NCI-H2029 (cell line): ENCODE measurements at places on chromosomes 13 and 19.

GRCh38 chr19:48290771-48291488, 21.0 kb downstream of the ZNF114 start:
- peak; percentile 12 for DNase-seq

DNA sequence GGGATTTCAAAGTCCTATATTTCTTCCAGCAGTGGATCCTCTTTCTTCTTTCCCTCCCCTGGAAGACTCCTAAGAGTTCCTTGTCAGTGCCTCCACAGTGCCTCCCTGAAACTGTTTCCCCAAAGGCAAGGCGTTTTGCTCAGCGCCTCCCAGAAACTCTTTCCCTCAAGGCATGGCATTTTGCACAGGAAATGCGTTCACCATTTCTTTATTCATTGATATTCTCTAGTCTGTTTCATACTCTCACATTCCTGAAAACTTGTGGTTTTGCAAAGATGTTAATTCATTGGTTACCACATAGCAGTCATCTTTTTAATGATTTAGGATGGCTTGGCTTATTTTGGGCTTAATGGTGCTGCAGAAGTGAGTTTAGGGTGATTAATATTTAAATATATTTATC, 177.3 kb upstream of the SLC10A2 start:
- no peak for DNase-seq

DNA sequence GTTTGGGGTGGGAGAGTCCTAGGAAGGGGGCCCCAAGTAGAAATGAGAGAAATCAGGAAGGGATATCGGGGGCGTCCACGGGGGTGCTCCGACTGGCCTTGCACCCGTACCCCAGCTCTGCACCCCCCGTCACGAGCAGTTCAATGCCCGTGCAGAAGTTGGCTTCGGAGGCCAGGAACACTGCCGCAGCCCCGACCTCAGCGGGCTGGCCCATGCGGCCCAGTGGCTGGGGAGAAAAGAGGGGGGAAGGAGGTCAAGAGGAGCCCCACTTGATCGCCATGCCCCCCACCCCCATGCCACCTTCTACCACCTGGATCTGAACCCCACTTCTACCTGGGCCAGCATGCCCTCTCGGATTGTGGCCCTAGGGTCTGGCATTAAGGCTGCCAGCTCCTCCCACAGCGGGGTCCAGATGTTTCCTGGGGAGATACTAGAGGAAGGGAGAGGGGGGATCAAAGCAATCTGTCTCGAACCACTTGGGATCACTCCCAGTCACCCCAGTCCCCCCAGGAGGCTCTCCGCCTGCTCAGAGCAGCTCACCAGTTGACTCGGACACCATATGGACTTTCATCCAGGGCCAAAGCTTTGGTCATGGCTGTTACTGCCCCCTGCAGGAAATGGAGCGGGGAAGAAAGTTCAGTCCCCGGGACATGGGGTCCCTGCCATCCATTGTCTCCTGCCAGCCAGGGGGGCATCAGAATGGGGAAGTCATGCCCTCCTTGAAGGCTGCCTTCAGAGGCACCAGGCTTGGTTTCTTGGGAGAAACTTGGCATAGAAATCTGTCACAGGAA, 2.5 kb upstream of the BCAT2 start:
- no peak for DNase-seq

- DNase-seq, result no peak
Measured at GRCh38 chr19:16654140-16654539, 5.8 kb downstream of the SMIM7 start.

- peak; percentile 47 for DNase-seq
Measured at GRCh38 chr19:18761531-18762110, 29.5 kb downstream of the COMP start.

DNA sequence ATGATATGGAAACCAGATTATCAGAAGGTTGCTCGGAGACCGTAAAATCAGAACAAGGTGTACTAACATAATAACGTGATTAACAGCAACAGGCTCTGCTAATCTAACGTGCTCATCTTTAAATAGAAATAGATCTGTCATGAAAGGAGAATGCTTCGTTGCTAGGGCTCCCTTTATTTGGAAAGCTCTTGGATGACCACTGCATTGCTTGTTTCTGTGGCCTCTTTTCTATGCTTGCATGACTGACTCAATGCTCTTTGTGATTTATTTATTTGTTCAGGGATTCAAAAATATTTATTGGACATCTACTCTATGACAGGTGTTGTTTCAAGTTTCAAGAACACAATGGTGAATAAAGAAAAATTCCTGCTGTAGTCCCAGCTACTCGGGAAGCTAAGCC, 22.3 kb upstream of the ZDHHC20 start:
- DNase-seq, result peak; percentile 13

DNA sequence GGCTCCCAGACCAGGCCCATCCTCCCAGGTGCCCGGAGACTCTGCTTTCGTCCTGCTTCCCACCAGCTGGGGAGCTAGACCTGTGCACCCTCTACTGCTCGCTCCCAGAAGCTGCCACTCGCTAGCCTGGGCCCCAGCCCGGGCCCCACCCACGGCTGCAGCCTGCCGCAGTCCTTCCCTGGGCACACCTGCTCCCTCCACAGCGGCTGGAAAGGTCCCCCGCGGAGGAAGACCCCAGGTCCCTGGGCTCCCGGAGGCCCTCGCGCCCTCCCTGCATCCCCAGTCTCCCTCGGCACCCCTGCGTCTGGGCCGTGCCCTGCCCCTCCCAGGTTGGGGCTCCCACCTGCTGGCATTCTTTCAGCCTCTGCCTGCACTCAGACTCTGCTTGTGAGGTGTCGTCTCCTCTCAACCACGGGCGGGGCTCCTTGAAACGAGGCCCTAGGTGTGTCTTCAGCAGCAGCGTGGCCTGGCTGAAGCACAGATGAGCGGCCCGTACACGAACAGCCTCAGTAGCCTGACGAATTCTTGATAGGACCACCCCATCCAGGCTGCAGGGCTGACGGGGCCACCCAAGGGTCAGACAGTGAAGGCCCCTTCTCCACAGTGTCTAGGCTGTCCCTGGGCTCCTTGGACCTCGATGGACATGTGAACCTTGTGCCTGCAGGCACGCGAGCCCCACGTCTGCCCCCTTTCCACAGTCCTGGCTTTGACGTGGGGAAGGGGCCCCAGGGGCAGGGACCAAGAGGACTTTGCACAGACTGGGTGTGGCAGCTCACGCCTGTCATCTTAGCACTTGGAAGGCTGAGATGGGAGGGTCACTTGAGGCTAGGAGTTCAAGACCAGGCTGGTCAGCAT, 27.9 kb downstream of the DOT1L start:
- no peak for DNase-seq

GRCh38 chr13:102707467-102707866, 12.6 kb upstream of the METTL21C start:
- peak; percentile 1 for DNase-seq

- DNase-seq, result peak; percentile 24
Measured at GRCh38 chr19:48698046-48698445, 2.3 kb downstream of the FUT2 start.

- no peak for DNase-seq
Measured at GRCh38 chr13:101264931-101265330, 151.4 kb downstream of the NALCN start.

GRCh38 chr13:77653301-77653700, 44.2 kb upstream of the SLAIN1 start:
- DNase-seq, result no peak

DNA sequence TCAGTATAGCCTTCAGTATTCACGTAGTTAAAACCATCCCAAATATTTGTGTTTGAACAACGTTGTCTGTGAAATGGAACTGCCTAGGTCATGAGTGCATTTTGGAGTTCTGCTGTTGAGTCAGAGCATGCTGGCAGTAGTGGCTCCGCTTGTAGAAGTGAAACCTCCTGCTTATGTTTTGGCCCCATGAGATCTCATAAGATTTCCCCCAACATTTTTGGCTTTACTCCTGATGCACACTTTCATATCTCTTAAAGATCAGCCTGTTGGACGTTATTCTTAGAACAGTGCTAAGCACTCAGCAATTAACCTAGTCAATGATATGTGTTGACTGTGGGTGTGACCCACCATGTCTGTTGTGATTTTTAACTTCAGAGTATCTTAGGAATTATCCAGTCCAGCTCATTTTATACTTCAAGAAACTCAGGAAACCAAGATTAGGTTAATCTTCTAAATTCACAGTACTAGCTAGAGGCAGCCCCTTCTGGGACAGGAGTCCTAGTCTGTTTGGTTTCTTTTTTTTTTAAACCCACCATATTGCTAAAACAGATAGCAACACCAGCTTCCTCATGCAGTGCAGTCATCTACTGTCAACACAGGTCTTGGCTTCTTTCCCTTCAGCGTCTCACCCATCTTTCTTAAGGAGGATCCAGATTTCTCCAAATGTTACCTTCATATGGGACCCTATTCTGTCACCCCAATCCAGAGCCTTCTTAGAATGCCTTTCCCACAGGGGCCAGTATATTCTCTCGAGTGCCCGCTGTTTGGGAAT, 26.2 kb downstream of the RAP2A start:
- DNase-seq, result no peak

DNA sequence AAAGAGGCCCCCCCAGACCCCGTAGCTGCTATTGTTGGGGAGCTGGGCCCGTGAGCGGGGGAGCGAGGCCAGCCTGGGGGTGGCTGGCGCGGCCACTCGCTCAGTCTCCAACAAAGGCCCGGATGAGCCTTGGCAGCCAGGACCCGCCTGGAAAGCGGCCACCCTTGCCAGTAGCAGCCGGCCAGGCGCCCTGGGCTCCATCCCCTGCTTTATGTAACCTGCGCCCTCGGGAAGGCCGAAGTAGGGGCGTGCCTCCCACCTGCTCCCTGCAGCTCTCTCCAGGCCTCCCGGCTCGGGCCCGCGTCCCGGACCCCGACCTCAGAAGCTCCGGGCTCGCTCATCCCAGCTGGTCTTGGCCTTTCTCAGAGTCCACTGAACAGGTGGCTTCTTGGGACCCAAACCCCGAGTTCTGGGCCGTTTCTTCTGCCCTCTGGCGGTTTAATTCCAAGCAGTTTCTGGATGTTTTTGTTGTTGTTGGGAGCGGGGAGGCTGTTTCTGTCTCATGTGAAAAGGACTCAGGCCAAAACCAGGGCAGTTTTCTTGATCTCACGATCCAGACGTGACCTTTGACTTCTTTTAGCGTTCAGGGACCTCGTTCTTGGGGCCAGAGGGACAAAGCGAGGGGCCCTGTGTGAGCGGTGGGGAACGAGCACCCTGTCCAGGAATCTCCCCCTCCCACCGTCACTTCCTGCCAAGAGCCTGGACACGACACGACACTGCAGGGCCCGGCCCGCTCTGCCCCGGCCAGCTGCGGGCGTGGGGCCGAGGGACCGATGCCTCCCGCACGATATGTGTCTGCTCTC, 1.2 kb downstream of the CDC34 start:
- peak; percentile 61 for DNase-seq

GRCh38 chr19:11995174-11995573, 30.3 kb downstream of the ZNF763 start:
- no peak for DNase-seq

DNA sequence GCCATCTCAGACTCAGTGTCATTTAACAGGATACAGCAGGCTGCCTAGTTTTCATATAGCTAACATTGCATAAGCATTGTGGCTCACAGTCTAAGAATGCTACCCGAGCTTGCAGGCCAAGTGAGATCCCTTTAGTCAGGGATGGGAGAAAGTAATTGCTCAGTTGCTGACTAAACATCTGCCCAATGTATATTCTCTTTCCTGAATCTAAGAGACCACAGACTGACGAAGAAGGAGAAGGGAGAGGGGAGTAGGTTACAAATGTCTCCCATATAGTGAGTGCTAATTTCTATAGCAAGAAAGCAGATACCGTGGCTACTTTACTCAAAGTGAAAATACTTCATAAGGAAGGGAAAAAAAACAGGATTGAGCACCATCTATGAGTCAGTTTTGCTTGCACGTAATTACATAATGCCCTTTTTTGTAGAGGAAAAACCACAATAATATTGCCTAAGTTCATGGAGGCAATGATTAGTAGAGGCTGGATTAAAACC, 453.9 kb downstream of the COG6 start:
- DNase-seq, result no peak

DNA sequence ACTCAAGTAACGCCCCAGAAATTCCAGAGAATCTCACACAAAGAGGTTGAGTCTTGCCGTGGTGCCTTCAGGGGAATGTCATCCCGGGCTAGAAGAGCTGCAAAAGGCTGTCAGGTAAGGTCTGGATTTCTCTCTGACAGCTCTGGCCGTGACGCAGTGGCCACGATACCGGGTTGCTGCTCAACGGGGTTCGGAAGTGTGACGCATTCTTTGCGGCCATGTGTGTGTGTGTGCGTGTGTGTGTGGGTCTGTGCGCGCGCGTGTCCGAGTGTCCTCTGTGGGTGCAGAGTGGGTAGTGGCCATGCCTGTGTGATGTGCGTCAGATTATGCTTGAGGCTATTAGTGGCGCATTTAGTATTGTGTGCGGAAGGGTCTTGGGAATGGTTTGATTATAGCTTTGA, 306 bp downstream of the ZNF540 start:
- peak; percentile 43 for DNase-seq

DNA sequence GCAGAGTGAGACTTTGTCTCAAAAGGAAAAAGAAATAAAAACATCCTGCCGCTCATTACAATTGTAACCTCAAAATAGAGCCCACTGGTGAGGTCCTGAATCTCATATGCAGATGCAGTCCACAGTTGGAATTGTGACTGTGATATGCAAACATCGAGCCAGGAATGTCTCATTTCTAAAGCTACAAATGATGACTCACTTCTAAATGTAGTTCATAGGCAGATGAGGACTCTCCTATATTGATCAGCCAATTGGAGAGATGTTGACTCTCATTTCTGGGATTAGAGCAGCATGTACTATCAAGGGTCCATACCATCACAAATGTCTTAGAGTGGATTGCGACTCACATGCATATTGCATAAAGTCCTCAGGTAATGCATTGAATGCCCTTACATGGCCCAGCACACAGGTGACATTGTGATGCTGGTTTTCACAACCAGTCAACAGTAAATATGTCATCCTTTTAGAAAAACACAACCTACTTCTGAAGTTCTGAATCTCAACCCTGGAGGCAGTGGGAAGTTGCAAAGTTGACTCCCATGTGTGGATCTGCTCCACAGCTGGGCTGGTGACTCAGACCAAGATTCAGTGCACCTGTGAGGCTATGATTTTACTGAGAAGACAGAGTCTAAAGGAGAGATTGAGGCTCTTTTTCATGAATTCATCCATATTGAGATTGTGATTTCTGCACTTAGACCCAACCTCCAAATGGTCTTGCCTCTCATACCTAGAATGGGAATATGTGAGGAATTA, 16.9 kb upstream of the ZNF254 start:
- DNase-seq, result no peak

- DNase-seq, result no peak
Measured at GRCh38 chr13:27921421-27921960, 1.7 kb downstream of the PDX1 start.

DNA sequence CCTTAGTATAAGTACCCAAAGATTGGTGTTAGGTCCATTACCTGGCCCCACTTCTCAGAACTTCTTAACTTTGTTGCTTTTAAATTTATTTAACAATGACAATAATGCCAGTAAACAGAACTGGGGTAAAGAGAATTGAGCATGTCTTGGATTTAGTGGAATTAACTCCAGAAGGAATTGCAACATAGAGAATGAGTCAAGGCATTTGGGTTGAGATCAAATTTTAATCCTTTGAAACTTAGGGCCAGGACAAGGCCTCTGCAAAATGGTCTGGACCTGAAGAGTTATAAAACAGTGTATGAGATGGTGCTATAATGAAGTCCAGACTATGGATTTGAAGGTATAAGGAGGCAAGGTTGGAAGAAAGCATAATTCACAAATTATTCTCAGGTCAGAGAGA, 1030.4 kb downstream of the SLITRK5 start:
- DNase-seq, result no peak
